ENCODE measurements at places on chromosomes 11 and 22.

DNA sequence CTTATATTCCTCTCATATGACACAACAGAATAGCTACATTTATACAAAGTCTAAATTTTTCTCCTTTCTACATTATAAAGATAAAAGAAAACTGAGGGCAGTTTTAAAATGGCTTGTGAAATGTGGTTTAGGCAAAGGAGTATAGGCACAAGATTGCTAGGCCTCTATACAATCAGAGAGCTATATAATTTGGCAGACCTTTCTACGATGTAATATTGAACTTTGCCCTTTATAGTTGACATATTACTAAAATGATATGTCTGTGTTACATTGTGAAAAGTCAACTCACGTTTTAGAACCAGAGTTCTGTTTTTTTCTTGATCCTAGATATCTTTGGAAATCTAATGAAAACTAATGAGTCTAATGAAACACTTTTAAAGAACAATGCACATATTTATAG lies 430.2 kb downstream of the DLG2 start:
- no peak for DNase-seq

GRCh38 chr22:25702040-25702439 lies 39.9 kb upstream of the MYO18B start:
- no peak for DNase-seq

DNA sequence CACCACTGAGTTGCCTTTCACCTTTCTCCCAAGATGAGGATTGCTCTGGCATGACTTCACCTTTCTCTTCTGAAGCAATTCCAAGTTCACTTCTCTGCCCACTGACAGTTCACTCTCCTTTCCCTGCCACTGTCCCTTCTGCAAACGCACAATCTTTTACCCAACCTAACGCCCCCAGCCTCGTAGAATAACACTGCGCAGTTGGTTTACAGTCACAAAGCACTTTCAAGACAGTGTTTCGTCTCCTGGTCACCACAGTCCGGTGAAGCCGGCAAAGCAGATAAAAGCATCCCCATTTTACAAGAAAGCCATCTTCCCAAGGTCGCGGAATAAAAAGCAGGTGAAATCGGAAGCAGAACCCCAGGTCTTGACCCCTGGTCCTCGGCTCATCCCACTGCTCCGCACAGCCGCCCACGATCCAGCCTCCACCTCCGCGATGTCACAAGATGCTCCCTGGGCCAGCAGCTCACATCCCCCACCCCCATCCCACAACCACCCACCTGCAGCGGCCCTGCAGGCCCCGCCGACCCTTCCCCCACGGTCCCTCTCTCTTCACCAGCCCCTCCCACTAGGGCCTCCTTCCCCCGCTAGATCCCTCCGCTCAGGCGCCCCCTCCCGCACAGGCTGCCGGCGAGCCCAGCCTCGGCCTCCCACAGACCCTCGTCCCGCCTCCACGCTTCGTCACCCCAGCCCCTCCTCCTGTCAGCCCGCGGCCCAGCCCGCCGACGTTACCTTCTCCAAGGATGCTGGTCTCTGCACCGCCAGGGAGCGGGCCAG lies 585 bp downstream of the PI4KA start:
- no peak for DNase-seq

DNA sequence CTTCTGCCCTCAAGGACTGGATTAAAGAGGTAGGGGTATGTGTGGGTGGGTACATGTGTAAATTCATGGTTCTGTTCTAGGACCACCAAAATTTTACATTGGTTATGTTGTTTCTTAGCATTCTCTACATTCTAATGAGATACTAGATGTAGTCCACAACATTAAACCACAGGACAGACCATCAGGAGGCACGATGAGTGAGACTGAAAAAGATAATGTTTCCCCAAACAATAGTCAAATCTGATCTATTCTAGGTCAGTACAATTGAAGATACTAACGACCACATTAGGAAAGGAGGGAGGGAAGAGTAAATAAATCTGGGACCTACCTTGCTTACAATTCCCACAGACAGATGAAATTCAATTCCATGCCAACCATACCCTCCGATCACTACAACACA lies 42.2 kb downstream of the MRTFA start:
- no peak for DNase-seq

GRCh38 chr11:111569476-111569875 lies 29.0 kb downstream of the LAYN start:
- DNase-seq: no peak

- no peak for DNase-seq
Observed at GRCh38 chr11:116513894-116514293, 258.9 kb downstream of the BUD13 start.

DNA sequence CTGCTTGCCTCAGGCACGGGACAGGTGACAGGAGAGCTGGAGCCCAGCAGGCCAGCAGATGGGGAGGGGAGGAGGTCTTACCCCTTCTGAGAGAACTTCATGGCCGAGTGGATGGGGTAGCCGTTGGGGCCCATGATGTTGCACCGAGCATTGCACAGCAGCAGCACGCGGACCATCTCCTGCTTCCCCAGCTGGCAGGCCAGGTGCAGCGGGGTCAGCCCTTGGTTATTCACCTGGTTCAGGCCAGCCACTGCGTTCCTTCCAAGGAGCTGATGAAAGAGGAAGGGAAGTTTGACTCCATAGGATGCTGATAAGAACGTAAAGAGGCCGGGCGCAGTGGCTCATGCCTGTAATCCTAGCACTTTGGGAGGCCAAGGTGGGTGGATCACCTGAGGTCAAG lies 29.4 kb upstream of the BAIAP2L2 start:
- no peak for DNase-seq

- DNase-seq: no peak
Observed at GRCh38 chr11:4123218-4123617, 28.6 kb downstream of the RRM1 start.
